Non-pigmented ciliary epithelial cell (primary cell): ENCODE measurements at places on chromosomes 6 and 20.

DNA sequence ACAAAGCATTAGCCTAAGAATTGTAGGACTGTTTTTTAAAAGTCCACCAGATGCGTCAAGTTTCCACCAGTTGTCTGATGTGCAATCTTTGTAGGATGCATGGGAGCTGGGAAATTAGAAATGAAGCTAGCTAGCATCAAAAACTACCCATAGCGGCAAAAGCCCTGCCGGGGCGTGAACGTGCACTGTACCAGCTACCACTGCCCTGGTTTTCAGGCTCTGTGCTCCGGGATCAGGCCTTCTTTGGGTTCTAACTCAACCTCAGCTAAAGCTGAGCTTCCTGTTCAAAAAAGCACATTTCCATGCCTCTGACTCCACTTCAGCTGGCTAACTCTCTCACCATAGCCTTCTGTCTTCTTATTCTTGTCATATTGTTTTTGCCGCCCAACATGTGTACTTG lies 26.9 kb upstream of the FUCA2 start:
- DNase-seq, result no peak

DNA sequence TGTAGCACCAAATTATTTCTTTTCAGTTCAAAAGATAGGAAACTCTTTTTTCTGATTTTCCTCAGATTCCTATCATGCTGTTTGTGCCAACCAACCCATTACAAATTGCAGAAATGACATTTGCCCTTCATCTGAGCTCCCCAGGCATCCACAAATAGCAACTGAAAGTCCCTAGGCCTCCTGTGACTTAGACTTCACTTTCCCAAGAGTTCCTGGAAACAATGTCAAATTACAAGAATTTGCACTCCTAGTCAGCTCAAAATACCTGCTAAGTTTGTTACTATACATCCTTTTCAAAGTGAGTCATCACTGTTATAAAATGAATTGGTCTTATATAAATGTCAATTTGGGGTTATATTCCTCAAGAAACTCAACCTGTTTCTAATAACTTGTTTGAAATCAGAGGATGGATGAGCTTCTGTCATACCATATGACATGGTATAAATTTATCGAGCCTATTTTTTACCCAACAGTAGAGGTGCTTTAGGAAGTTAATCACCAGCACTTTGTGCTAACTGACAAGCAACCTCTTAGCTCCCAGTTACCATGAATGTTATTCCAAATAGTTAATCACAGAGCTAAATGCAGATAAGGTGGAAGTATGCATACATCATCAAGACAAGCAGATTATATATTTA lies 256.5 kb downstream of the HACE1 start:
- no peak for DNase-seq

- DNase-seq, result no peak
Measured at GRCh38 chr6:167832497-167833395, 6.0 kb downstream of the AFDN start.

DNA sequence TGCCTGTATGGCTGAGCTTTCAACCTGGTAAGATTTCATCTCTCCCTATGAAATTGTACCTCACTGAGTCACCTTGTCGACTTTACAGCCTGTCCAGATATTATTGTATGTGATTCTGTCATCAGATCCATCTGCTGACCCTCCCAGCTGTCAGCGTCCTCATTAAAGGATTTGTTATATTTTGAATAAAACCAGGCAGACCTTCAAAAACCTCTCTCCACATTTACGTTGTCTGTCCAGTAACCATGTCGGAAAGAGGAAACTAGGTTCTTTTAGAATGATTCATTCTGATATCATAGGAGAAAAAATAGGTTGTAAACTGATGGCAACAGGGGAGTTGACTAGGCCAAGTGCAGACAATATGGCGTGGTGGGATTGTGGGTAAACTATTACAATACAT lies 38.5 kb downstream of the TSPYL4 start:
- DNase-seq, result no peak

DNA sequence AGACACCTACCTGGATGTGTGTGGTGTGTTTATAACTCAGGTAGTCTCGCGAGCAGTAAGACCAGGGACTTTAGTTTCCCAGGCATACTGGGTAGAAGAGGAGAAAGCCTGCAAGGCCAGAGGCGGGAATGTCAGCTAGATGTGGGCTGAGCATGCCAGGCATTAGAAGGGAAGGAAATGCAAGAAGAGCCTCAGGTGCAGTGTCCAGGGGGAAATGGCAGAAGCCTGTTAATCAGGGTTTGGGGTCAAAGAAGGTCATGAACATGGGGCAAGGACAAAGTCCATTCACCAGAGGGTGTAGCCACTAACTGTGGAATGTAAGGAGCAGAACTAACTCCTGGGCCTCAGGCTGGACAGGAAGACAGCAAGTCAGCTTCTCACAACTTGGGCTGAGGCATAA lies 305.0 kb downstream of the SMOC2 start:
- no peak for DNase-seq
